ENCODE measurements at places on chromosomes 16 and 17. TPM values are rescaled to one million over a fixed set of nuclear protein-coding genes. Genes with fewer than 3 reads are reported as not detected.

DNA sequence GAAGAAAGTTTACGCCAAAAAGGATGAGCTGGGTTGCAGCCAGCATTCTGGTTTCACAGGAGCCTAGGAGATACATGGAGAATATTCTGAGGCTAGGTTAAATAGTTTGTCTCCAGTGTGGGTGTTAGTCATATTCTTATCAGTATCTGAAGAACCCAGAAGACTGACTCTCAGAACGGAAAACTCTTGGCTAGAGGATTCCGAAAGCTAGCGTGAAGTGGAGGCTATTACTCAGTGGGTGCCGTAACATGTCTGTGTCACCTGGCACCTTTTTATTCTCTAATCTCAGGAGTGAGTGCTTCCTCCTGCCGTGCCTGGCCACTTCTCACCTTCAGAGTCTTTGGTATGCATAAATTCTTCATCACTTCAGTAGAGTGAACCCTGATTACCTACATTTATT lies 199.5 kb downstream of the WWOX start:
- no peaks in the 10 kb centered on the region for H3K27me3 ChIP-seq
- H3K27ac ChIP-seq = no peak overlapping the region
- H3K36me3 ChIP-seq = no peaks in the 10 kb centered on the region

The HSF5 gene
- total RNA-seq = 0.25 TPM

DNA sequence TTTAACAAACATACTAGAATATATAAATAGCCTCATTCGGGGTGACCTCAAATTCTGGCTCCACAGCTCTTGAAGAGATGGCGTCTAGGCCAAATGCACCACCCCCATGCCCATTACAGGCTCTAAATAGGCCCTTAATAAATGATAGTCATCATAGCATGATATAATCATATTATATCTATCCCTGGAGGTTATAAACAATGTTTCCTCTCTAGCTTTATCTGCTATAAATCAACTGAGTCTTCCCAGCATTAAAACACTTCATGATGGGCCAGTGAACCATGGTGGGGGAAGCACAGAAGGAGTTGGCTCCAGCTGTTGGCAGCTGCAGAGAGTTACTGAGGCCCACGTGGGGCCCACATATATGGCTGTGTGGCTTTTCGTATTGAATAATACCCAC lies 214.9 kb upstream of the MPHOSPH6 start:
- H3K4me1 ChIP-seq = no peaks in the 10 kb centered on the region
- H3K27me3 ChIP-seq = no peaks in the 10 kb centered on the region
- H3K27ac ChIP-seq = no peak overlapping the region
- H3K4me3 ChIP-seq = no peak overlapping the region

DNA sequence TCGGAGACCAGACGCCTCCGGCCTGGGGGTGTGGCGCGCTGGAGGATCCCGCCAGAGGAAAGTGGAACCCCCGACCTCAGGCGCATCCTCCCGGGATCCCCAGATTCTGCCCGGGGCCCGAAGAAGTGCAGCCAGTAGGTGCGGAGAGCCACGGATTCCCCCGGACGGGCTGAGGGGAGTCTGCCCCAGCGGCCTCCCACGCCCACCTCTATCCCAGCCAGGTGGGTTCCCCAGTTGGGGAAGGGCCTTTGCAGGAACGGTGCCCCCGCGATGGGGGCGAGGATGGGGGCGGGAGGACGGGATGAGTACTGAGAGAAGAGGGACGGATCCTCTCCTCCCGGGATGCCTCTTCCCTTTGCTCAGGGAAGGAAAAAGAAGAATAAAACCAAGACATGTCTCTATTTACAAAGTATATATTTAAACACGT lies 5.1 kb downstream of the CBX8 start:
- no peak overlapping the region for H3K4me3 ChIP-seq
- DNase-seq = no peak
- peaks cover 50% of the 10 kb centered on the region for H3K4me1 ChIP-seq
- no peak overlapping the region for H3K27ac ChIP-seq

DNA sequence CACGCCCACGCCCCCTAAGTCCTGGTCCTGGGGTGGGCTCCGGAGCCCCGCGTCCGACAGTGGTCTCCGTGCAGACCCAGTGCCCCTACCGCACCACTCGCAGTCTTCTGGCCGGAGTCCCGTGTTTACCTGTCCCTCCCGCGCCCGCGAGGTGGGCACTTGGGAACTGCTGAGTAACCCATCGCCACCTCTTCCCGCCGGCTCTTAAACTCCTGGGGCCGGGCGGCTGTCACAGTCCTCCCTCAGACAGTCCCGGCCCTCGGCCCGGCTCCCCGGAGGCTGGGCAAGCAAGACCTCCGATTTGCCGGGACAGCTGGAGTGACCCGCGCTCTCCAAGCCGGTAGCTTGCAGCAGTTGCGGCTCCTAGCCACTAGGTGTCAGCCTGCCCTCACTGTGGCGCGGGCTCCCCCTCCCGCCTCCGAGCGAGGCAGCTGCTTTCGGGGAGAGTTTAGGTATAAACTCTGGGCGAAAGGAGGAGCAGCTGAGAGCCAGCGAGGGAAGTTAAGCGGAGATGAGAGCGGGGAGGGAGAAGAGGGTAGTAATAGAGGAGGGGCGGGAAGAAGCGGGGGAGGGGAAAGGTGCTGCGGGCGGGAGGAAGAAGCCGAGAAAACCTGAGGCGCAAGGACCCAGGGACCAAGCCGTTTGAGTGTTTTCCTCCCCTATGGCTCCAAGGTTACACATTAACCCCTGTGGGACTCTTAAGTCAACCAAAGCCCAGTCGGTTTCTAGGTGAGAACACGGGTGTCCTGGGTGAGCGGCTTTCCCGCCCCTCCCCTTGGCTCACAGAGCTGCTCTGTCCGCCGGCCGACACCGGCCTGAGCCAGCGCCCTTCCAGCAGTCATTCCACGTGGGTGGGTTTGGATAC lies 826 bp upstream of the TLCD1 start:
- H3K4me3 ChIP-seq = peak overlapping the region; percentile 55
- no peaks in the 10 kb centered on the region for H3K36me3 ChIP-seq
- peak overlapping the region; percentile 98 for H3K27ac ChIP-seq
- no peaks in the 10 kb centered on the region for H3K27me3 ChIP-seq

- no peaks in the 10 kb centered on the region for H3K36me3 ChIP-seq
- no peaks in the 10 kb centered on the region for H3K4me1 ChIP-seq
These were observed 7.5 kb upstream of the TMEM170A start for GRCh38 chr16:75471723-75472633.

- H3K27ac ChIP-seq = no peak overlapping the region
- H3K27me3 ChIP-seq = no peaks in the 10 kb centered on the region
- no peaks in the 10 kb centered on the region for H3K36me3 ChIP-seq
- DNase-seq = no peak
- H3K4me1 ChIP-seq = peaks cover 9% of the 10 kb centered on the region
- H3K4me3 ChIP-seq = no peak overlapping the region
These were observed 11.6 kb downstream of the CBFA2T3 start for GRCh38 chr16:88965411-88965810.

DNA sequence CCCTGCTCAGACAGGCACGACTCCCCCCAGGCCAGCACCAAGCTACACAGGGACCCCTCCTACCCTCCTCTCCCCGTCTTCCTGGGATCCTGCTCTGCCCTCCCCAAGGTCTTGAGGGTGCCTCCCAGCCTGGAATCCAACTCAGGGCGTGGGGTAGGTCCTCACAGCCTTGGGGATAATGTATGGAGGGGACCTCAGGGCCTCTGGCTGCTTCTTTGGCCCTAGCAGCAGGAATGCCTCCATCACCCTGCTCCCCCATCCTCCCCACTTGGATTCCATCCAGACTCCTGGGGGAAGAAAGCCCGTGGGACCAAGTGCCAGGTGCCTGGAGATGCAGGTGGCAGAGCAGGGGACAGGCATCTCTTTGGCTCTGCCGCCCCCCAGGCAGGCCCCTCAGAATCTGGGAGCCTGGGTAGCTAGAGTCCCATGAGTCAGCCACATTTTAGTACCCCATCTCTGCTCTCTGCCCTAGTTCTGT lies 10.7 kb upstream of the STAC2 start:
- H3K27me3 ChIP-seq = no peaks in the 10 kb centered on the region
- no peak overlapping the region for H3K4me3 ChIP-seq
- H3K27ac ChIP-seq = no peak overlapping the region
- no peaks in the 10 kb centered on the region for H3K36me3 ChIP-seq

GRCh38 chr17:73788111-73788510 lies 143.9 kb upstream of the SDK2 start:
- no peak overlapping the region for H3K27ac ChIP-seq
- DNase-seq = no peak
- H3K4me1 ChIP-seq = peaks cover 8% of the 10 kb centered on the region
- no peak overlapping the region for H3K4me3 ChIP-seq

- H3K4me3 ChIP-seq = peak overlapping the region; percentile 77
- no peaks in the 10 kb centered on the region for H3K27me3 ChIP-seq
- no peak for DNase-seq
- peaks cover 70% of the 10 kb centered on the region for H3K4me1 ChIP-seq
- no peaks in the 10 kb centered on the region for H3K36me3 ChIP-seq
These were observed 818 bp downstream of the DNAJC7 start for GRCh38 chr17:42016411-42016831.

DNA sequence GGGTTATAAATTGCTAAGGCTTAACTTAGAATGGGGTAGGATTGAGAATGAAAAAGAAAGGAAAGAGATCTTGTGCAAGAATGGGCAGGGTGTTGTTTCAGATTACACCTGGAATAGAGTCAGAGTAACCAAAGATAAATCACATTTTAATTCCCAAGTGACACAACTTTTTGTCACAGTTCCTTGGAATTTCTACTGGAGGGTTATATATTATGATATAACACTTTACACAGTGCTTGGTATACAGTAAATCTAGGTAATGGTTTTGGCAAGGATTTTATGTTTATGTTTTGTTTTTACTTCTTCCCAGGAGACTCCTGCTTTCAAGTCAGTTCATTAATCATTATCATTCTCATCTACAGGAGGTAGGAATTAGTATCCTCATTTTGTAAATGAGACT lies 115.7 kb upstream of the KCNJ16 start:
- no peak overlapping the region for H3K4me3 ChIP-seq
- H3K27me3 ChIP-seq = no peaks in the 10 kb centered on the region
- no peak overlapping the region for H3K27ac ChIP-seq
- H3K36me3 ChIP-seq = no peaks in the 10 kb centered on the region

The CLDN7 gene
- total RNA-seq = 75.9 TPM

DNA sequence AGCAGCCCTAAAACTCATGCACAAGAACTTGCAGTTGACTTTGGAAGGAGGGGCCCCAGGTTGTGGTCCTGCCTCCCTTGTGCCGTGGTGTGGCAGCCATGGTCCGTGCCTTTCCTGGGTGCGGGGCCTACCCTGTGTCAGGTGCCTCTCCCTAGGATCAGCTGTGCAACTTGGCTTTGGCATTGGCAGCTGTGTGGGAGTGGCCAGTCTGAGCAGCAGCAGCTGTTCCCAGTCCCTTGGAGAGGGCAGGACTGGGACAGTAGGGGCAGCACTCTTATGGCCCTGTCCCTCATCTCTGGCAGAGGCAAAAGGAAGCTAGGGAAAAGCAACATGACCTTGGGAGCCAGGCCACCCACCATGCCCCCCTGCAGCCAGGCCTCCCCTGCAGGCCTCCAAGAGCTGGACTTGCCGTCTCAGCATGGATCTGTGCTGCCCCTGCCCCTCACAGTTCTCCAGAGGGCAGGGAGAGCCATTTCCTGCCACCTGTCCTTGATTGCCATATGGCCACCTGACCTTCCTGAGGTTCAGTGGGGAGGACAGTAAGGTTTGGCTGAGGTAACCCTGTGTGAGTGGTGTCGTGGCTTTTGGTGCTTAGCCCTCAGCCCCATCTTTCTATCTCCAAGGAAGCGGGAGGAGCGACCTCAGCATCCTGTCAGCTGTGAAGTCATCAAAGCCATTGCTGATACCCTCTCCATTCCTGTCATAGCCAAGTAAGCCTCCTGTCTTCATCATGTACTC lies 15.5 kb upstream of the NFATC3 start:
- peaks cover 16% of the 10 kb centered on the region for H3K36me3 ChIP-seq
- no peak overlapping the region for H3K27ac ChIP-seq
- H3K27me3 ChIP-seq = no peaks in the 10 kb centered on the region
- peak; percentile 74 for DNase-seq

The SLFN13 gene
- total RNA-seq = 6.9 TPM

- H3K36me3 ChIP-seq = peaks cover 5% of the 10 kb centered on the region
- H3K27me3 ChIP-seq = no peaks in the 10 kb centered on the region
- H3K4me3 ChIP-seq = no peak overlapping the region
- peaks cover 10% of the 10 kb centered on the region for H3K4me1 ChIP-seq
- H3K27ac ChIP-seq = no peak overlapping the region
These were observed 4.7 kb downstream of the LPCAT2 start for GRCh38 chr16:55513616-55514015.

DNA sequence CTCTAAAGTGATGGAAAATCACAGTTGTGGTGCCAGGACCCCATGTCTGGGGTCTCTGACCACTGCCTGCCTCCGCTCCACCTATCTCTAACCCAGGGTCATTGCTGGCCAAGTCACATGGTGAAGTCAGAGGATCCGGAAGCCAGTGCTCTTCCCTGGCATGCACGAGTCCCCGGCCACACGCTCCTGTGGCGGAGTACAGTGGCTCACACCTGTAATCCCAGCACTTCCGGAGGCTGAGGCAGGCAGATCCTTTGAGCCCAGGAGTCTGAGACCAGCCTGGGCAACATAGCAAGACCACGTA lies 21.5 kb upstream of the RBFOX3 start:
- H3K27ac ChIP-seq = no peak overlapping the region
- H3K27me3 ChIP-seq = no peaks in the 10 kb centered on the region
- no peaks in the 10 kb centered on the region for H3K36me3 ChIP-seq
- H3K4me1 ChIP-seq = no peaks in the 10 kb centered on the region
- DNase-seq = no peak
- no peak overlapping the region for H3K4me3 ChIP-seq

DNA sequence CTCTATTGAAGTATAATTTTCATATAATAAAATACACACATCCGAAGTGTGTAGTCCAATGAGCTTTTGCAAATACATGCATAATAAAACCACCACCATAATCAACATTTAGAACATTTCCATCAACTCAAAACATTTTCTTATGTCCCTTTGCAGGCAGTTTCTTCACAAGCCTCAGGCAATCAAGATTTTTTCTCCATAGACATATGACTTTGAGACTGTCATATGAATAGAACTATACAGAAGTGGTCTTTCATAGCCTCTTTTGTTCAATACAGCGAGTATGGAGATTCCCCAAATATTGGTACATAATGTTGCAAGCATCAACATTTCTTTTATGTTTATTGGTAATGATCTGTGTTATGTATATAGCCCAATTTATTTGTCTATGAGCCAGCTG lies 983.2 kb downstream of the CDH11 start:
- no peak overlapping the region for H3K27ac ChIP-seq
- no peaks in the 10 kb centered on the region for H3K27me3 ChIP-seq
- H3K36me3 ChIP-seq = no peaks in the 10 kb centered on the region

The CNTNAP1 gene
- 5.9 TPM for total RNA-seq

- H3K4me1 ChIP-seq = no peaks in the 10 kb centered on the region
- no peak overlapping the region for H3K4me3 ChIP-seq
- no peak for DNase-seq
- no peaks in the 10 kb centered on the region for H3K27me3 ChIP-seq
- no peak overlapping the region for H3K27ac ChIP-seq
These were observed 52.2 kb downstream of the BAHCC1 start for GRCh38 chr17:81447331-81447933.

DNA sequence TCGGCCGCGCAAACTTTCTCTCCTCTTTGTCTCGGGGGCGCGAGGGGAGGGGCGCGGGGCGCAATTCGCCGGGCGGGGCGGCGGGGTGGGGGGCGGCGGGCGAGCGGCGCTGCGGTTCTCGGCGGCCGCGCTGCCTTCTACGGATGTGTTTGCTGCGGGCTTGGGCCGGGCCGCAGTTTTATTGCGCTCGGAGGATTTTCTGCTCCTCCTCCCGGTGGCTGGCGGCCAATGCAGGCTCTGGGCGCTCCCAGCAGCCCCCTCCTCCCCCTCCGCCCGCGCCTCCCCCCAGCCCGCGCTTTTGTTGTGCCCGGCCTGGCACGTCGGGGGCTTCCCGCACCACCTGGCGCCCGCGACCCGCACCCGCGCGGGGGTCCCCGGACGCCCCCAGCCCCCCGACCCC lies at the start of gene TIMP2:
TIMP2 (minus strand) TSS at position 154 of the 400 bp plus-strand sequence. CDS start 299 bp downstream, outside the sequence.
- H3K36me3 ChIP-seq = no peaks in the 10 kb centered on the region
- no peaks in the 10 kb centered on the region for H3K27me3 ChIP-seq

Data from vagina (tissue), 2 donors.